Fibroblast of the conjunctiva (primary cell): ENCODE measurements at places on chromosomes 3 and 15.

GRCh38 chr3:40265181-40265580 is 44.3 kb upstream of the EIF1B start:
- no peak for DNase-seq

DNA sequence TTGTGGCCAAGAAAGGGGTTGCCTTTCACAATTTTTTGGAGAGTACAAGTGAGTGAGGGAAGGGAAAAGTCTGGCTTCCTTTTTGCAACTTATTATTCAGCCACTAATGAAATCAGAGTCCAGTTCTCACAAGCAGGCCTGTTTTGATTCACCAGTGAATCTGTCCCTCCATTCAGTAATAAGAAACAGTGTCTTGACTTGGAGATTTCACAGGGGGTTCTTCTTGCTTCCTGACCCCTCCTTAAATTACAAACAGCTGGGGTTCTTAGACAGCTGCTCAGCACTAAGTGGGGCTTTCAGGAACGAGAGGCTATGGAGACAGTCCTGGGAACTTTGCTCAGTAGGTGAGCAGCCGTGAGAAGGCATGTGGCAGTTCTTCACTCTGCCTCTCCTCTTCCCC is 24.5 kb downstream of the SEMA3G start:
- DNase-seq: no peak

- DNase-seq: no peak
Observed at GRCh38 chr3:59772416-59773408, 722.9 kb upstream of the CFAP20DC start.

GRCh38 chr3:171340434-171340833 is 119.8 kb downstream of the TNIK start:
- no peak for DNase-seq

- DNase-seq: no peak
Observed at GRCh38 chr3:168604767-168605166, 509.0 kb upstream of the GOLIM4 start.

- DNase-seq: peak; percentile 27
Observed at GRCh38 chr3:72145506-72146380, 360.8 kb upstream of the PROK2 start.

DNA sequence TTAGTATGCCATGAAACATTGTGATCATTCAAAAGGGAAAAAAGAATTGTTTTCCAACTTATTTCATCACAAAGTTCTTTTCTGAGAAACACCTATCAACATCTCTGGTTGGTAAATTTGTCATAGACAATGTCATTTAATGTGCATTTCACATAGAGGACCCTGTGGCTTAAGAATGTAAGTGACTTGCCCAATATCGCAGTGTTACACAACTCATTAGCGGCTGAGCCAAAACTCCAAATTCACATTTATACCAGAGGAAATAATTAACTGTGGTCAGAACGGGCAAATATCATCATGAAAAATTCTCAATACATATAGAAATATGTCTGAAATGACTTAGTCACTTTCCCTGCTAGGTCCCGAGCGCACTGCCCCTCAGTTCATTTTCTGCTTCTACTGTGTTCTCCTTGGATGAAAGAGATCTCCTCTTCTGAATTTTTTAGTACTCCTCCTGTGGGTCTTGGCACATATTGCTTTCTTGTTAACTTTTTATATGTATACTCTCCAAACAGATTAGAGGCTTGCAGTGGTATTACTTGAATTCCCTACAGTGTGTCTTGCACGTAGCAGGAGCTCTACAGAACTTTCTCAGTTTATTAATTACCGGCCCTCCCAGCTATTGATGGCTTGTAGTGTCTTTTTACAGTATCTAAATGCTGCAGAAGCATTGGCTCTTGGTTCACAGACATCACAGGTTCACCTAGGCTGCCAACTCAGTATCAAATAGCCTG is 33.1 kb downstream of the PTX3 start:
- DNase-seq: no peak

DNA sequence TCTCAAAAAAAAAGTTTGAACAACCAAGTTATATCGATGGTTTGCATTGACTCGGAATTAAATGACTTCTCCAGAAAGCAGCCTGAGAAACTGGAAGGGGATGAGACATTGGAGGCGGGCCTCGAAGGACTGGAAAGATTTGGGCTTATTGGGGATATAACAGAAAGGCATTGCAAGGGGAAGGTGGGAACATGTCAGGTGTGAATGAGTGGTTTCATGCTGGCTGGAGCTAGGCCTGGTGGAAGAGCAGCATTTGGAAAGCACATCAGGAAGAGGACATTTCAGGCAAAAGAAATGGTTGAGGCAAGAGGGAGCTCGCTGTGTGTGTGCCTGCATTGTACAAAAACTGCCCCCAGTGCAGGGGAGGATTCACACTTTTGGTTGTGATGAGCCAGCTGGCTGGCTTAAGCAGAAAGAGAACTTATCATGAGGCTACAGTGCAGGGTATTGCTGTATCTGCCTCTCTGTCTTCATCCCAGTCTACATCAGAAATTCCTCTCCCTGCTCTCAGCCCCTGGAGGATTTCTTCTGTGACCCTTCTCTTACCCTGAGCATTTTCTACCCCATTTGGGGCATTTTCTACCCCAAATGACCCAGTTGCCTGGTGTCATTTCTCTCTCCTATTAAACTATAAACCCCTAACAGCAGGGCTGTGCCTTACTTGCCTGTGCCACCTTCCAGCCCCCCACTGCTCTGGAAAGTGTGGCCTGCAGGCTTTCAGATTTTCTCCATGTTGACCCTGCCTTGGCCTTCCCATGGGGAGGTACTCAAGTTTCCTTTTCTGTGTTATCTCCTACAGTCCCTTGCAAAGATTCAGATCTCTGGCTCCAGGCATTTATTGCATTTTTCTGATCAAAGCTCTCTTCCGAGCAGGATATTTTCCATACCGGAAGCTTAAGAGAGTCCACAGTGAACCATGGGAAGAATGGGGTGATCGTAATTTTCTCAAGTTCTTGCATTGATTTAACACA is 64.4 kb upstream of the FLNB start:
- DNase-seq: no peak

DNA sequence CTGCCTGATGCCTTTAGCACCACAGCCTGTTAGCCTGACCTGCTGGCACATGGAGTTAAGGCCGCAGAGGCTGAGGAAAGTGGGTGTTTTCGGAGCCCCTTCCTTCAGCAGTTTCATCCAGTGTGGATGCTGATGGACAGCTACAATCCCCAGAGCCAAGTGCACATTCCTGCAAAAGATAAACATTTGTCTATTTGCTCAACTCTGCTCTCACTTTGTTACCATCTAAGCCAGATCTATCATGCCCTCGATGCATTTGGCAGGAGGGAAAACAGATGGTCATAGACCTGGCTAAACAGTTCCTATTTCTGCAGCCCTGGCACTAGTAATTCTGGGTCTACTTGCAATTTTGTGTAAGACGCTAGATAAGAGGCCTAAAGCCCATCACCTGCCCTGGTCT is 312.9 kb upstream of the RASGRP1 start:
- no peak for DNase-seq

- DNase-seq: no peak
Observed at GRCh38 chr3:192445770-192446644, 281.3 kb downstream of the FGF12 start.

DNA sequence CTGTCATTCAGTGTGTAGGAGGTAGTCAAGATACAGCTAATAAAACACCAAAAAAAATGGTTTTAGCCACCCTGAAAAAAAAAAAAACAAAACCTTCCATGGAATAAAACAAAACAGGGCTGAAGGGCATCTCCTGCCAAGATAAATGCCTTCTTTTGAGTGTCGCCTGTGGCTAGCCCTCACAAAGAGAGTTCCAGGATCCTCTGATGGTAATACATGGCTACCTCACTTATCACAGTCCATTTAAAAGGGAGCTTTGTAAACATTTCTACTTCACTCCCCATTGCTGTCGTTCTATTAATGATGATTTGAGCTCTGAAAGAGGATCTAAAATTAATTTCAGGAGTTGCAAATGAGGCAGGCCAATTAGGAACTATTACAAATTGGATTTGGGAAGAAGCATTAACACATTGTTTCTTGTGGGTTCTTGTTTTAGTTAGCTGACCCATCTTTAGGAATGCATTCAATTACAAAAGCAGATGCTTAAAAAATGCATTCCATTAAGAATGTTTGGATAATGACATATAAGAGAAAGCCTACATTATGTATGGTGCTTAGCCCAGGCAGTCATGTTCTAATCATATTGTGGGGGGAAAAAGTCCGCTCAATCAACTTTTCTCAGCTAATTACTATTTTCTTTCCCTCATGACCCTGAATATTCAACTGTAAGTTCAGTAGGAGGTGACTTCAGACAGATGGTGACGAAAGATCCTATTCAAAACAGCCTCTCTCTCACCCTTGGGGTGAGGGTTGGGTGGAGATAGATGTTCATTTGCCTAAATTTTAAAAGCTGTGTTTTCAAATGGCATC is 255.1 kb upstream of the WNT5A start:
- DNase-seq: no peak

DNA sequence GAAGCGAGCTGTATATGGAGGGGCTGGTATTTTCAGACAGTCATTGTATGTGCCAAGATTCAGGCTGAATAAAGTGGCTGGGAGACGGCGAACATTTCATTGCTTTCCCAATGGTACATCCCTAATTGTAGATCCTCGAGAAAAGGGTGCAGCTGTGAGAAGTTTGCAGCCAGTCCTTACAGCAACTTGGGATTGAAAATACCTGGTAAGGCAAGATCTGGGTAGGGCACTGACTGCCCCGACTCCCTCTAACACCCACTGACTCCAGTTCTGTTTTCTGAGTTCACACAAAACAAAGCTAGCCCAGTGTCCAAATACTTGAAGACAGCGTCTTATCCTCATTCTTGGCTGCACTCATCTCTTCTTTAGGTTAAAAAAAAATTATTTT is 63.7 kb downstream of the EDEM1 start:
- DNase-seq: no peak

DNA sequence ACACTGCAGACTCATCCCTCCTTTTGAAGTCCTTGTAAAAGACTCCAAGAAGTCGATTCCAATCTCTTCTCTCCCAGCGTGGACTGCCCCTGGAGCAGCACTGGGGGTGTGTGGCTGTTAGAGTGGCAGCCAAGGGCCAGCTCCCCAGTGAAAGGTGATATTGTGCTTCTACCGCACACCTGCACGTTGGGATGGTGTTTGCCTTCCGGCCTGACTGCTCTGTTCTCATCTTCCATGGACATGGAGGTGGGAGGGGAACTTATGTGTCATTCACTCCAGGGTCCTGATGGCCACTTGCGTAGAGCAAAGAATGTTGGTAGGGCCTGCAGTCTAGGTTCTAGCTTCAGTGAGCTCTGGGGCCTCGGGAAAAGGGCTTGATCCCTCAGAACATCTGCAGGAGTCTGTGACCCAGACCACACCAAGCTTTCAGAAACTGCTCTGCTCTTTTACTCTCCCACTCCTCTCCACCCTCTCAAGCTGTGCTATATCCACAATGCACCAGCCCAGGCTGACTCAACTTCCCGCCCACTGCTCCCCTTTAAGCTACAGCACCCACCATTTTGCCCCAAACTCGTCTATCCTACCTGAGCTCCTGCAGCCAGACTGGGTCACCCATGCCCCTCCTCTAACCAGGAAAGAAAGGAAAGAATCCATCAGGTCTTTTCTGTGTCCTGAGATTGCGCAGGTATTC is 31.3 kb downstream of the LIPC start:
- no peak for DNase-seq

GRCh38 chr3:12994607-12995388 is 78.4 kb downstream of the IQSEC1 start:
- peak; percentile 33 for DNase-seq

GRCh38 chr3:31232055-31233025 is 300.4 kb upstream of the STT3B start:
- DNase-seq: no peak

DNA sequence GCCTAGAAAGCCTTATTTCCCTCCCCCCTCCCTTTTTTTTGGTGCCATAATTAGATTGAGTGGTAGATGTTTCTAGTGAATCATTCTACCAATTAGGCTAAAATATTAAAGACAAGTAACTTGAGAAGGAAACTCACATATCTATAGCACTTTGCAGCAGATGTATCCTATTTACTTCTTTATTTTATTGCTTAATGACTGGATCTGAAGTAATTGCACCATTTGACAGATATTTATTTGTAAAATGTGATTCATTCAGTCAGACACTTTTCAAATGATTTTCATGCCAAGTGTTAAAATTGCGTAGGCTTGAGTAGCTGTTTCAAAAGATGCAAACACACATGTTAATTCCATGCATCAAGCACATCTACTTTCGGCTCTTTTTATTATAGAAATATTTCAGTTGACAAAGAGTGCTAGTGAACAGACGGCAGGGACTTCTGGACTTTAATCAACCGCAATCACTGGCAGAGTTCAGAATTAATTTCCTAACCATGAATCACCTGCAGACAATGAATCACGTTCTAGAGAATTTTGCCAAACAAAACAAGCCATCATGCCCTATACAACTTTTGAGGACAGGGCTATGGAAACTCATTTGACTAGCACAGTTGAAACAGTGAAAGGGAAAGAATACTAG is 636.8 kb downstream of the MECOM start:
- peak; percentile 83 for DNase-seq

- DNase-seq: no peak
Observed at GRCh38 chr3:46626039-46626438, 13.7 kb downstream of the FAM240A start.

- no peak for DNase-seq
Observed at GRCh38 chr3:464255-464654, 267.7 kb downstream of the CHL1 start.

DNA sequence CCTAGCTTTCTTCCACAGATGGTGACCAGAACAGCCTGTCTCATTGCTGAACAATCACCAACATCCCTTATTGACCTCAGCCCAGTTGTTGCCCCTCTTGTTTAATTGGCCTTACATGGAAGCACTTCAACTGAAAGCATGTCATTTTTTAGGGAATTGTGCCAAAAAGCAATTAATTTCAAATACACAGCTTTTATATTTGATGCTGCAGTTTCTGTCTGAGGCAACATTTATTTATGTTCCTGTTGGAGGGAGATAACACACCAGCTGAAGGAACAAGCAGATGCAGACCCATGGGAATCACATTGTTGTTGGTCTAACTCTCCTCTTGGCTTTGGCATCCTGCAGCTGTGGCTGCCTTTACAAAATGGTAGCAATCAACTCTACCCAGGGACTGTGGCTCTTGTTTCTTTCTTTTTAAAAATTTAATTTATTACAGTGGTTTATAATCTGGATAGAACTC is 498.1 kb upstream of the RGMA start:
- DNase-seq: no peak

GRCh38 chr3:74518610-74519009 is 95.8 kb downstream of the CNTN3 start:
- no peak for DNase-seq

- DNase-seq: peak; percentile 72
Observed at GRCh38 chr3:44000586-44000985, 241.1 kb upstream of the TOPAZ1 start.

- no peak for DNase-seq
Observed at GRCh38 chr3:196609805-196610515, 29.5 kb upstream of the NRROS start.

DNA sequence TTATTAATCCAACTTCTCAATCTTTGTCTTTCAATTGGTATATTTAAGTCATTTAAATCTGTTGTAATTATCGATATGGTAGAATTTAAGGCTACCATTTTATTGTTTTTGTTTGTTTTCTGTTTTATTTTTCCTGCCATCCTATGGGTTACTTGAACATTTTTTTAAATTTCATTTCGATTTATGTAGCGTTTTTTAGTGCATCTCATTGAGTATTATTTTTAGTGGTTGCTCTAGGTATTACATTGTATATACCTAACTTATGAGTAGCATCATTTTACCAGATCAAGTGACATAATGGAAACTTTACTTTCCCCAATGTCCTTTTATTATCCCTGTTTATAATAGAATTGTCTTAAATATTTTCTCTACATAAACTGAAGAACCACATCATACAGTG is 247.5 kb upstream of the MRPL3 start:
- DNase-seq: no peak
